ENCODE measurements at places on chromosomes 5 and 9. TPM values are rescaled to one million over a fixed set of nuclear protein-coding genes. Genes with fewer than 3 reads are reported as not detected.
A peak's percentile ranks its signal among the peaks of the same experiment; 100 is the strongest.

DNA sequence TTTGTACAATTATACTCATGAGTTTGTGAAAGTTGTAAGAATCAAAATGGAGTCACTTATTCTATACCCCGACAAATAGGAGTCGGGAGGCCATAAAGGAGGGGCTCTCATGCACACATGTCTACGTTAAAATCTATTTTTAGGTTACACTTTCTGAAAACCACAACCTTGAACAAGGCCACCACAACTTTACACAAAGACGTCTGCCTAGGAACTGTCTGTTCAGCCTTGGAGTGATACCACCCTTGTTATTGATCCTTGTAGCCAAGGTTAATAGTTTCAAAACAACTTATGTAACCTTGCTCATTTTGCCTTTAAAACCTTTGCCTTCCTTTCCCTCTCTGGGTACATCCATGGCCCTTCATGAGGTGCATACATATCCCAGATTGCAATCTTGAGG, 4.1 kb upstream of the NDFIP1 start:
- no peak for DNase-seq

DNA sequence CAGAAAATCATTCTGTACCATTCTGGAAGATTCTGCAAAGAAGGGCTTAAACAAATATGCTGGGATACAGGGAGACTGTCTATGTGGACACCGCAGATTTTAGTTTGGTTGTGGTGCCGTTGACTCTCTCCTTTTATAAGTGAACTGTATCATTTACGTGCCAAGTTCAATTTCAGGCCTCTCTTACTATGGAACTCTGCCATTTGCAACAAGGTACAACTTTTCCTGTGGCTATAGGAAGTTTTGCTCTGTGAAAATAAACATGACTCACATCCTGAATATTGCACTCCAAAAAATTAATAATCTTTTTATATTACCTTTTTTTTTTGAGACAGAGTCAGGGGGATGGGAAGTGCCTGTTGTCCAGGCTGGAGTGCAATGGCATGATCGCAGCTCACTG, 29.7 kb upstream of the CSNK1G3 start:
- no peak for DNase-seq

- DNase-seq, result no peak
These were observed 1.1 kb upstream of the SPINK1 start for GRCh38 chr5:147832541-147832940.

- DNase-seq, result no peak
These were observed 29.3 kb upstream of the RPS23 start for GRCh38 chr5:82307451-82307850.

DNA sequence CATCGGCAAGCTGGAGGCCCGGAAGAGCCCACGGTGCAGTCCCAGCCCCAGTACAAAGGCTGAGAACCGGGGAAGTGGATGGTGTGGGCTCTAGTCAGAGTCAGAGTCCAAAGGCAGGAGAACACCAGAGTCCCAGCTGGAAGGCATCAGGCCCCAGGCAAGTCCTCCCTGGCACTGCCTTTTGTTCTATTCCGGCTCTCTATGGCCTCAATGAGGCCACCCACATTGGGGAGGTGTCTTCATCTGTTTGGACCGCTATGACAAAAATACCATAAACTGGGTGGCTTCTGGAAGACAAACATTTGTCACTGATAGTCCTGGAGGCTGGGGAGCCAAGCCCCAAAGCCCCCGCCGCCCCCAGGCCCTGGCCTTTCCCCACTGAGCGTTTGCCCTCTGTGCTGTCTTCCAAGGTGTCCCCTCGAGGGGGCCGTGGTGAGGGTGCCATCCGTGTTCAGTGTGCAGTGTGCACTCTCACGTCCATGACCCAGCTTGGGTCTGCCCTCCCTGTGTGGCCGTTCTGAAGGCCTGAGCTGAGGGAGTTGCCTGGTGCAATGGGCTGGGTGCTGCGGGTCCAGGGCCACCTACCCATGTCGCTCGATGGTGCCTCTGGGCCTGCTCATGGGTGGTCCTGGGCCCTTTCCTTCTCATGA, 99.1 kb upstream of the PPP1R26 start:
- no peak for DNase-seq

DNA sequence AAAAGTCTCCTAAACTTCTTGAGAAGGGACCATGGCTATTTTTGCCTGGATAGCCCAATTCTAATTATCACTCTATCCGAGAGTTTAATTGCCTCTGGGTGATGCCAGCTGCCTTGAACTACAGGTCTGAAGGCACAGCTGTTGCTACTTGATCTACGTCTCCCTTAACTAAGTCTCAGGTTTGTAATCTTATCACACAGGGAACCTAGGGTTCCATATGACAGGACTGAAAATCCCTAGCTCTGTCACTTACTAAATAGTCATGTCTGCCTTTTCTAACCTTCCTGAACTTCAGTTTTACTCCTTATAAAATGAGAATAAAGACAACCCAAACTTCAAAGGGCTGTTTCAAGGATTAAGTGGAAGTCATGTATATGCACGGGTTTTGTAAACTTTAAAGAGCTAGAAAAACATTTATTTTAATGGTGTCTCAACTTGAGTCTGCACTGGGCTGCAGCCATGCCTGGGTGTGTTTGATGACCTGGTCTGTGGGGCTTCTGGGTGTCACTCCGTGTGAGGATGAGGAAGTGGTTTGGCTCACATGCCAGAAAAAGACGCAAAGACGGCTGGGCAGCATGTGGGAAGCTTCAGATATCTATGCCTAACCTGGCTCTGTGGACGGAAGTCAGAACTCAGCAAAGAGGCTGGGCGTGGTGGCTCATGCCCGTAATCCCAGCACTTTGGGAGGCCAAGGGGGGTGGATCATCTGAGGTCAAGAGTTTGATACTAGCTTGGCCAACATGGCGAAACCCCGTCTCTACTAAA, 129.3 kb upstream of the SLC44A1 start:
- DNase-seq, result no peak

DNA sequence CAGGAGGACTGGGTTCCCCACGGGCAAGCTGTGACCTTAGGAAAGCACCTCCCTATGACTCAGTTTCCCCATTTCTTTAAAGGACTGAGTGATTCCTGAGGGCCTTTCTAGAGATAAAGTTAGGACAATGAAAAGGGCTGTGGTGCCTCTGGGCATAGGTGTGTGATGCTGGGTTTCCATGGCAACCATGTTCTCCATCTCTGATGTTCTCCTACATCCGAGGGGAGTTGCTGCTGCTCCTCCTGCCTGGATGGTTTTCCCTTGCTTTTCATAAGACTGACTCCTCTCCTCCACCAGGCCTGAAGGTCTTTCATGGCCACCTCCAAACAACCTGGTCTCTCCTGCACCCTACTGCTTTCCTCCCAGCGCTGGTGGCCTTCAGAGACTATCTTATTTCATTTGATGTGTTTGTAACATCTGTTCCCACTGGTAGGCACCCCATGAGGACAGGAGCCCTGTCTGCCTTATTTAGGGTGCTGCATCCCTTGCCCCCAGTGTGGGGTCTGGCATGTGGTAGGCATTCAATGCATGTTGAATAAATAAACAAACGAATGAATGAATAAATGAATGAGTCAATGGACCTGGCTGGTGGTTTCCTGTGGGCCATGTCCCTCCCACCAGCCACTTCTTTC, 112.2 kb upstream of the HAND1 start:
- no peak for DNase-seq

GRCh38 chr9:118829334-118829733, 539.9 kb downstream of the BRINP1 start:
- no peak for DNase-seq

GRCh38 chr9:97855486-97855875, 2.5 kb downstream of the FOXE1 start:
- DNase-seq, result no peak

DNA sequence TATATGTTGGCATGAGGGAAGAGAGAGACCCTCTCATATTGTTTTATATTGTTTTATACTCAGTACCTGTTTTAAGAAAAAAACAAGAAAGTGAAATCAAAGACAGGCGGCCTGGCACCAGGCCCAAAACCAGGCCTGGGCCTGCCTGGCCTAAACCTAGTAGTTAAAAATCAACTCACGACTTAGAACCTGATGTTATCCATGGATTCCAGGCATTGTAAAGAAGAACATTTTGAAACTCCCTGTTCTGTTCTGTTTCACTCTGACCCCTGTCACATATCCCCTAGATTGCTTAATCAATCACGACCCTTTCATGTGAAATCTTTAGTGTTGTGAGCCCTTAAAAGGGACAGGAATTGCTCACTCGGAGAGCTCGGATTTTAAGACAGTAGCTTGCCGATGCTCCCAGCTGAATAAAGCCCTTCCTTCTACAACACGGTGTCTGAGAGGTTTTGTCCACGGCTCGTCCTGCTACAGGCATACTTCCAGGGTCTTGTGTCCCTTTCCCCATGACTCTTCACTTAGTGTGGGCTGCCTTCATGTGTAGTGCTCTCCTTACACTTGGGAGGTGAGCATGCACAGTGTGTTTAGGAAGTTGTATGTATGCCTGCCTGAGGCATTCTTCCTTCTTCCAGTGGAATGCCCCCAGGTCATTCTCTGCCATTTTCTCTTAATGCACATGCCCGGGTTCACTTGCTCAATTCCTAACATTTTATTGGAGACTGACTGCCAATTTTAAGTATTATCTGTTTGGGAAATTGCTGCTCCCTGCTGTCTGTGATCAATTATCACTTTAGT, 17.8 kb downstream of the TBCA start:
- DNase-seq, result no peak

DNA sequence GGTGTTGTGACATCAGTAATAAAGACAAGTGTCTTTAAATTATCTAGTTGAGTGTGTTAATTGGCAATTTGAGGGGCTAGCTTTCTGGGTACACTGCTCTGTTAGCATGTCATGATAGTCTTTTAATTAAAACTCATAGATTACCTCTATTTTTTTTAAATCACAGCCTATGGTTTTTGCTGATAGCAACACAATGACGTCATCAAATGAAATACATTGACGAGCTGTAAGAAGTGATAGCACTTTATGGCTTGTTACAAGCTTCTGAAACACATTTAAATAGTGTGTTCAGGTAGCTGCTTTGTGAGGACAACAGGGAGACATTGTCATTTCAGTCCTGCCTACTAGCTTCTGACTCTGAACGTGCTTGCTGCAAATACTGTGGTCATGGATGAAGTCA, 600.5 kb upstream of the EDIL3 start:
- no peak for DNase-seq

DNA sequence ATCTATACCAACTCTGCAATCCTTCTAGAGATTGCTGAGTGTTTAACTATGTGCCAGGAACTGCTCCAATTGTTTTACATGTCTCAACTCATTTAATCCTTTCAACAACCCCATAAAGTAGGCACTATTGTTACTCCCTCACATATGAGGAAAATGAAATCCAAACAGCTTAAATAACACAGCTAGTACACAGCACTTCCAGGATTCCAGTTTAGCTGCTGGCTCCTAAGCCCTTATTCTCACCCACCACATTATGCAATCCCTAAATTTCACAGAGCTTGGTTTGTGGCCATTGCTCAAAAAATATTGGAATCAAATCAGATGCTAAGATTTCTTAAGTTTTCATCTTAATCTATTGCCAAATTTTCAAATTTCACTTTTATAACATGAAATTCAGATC, 84.9 kb downstream of the PRELID2 start:
- DNase-seq, result no peak

GRCh38 chr5:93587597-93588351, 4.8 kb downstream of the NR2F1 start:
- DNase-seq, result no peak

DNA sequence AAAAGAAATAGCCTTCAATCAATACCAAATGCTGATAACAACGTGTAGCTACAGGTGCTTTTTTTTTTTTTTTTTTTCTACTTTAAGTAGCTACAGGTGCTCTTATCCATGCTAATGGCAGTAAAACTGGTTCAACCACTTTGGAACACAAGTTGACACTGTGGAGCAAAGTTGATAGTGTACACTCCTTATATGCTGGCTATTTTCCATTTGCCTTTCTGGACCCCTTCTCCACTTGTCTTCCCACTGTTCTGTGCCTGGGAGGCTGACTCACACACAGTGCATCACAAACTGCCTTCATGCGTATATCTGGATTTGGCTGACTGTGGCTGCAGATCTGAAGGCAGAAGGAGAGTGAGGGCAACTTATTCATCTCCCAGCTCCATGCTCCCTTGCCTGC, 247.9 kb downstream of the MSX2 start:
- no peak for DNase-seq

DNA sequence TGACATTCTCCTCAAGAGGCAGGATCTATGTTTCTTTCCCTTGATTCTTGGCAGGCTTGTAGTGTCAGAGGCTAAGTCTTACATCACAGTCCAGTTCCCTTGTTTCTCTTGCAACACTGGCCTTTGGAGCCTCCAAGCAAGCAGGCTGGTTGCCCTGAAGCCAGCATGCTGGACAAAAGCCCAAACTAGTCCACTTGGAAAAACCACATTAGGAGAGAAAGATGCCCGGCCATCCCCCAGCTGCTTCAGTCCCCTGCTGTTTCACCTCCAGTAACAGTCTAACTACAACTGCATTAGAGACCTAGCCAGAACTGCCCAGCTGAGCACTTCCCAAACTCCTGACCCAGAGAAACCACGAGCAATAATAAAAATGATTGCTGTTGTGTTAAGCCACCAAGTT, 87.6 kb downstream of the ADAMTS6 start:
- DNase-seq, result peak; percentile 39

GRCh38 chr5:139852696-139853095, 57.1 kb downstream of the PSD2 start:
- DNase-seq, result no peak

- DNase-seq, result no peak
These were observed 233.9 kb downstream of the TLR4 start for GRCh38 chr9:117938086-117938485.

- DNase-seq, result no peak
These were observed 7.0 kb downstream of the MYMK start for GRCh38 chr9:133517711-133518110.

- DNase-seq, result no peak
These were observed 25.9 kb downstream of the GALNT12 start for GRCh38 chr9:98833090-98833956.

- no peak for DNase-seq
These were observed 18.1 kb downstream of the RAI14 start for GRCh38 chr5:34674187-34674586.

DNA sequence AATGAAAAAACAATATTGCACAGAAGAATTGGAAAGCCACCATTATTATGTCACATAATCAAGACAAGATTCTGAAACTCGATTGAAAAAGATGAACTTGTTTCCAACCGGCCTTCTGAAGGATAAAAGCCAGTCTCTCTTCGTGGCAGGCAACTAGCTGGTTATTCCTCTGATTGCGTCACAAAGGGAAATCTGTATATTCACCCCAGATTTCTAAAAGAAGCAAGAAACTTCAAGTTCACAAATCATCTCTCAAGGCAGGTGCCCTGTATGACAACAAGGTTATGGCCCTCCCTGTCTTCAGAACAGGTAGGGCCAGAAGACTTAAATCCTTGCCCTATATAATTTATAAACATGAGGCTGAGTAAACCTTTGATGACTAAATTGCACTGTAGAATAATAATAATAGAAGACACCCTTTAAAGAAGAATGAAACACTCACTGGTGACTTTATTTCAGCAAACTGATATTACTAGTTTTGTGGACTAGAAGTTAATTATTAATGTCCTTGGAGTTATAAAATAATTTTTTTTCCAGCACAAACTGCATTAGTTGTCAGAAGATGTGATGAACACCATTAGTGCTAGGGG, 2.9 kb upstream of the KLF4 start:
- no peak for DNase-seq

The SLC46A2 gene
- total RNA-seq, result not detected

The ANKRD18B gene
- total RNA-seq, result not detected

The PDCD1LG2 gene
- total RNA-seq, result 0.83 TPM

The OR13C2 gene
- total RNA-seq, result 0.41 TPM

The HSD17B4 gene
- total RNA-seq, result 167 TPM

The CHSY3 gene
- total RNA-seq, result 2.8 TPM

The DIRAS2 gene
- not detected for total RNA-seq

The LECT2 gene
- not detected for total RNA-seq

The INSL6 gene
- not detected for total RNA-seq

The NOXA1 gene
- total RNA-seq, result 13.3 TPM

The QRFP gene
- not detected for total RNA-seq

The ACTBL2 gene
- not detected for total RNA-seq

The PCDHB11 gene
- total RNA-seq, result 2.4 TPM

The ANP32B gene
- 9.3 TPM for total RNA-seq

All from uterus (tissue), 4 donors.